Trophoblast cell (in vitro differentiated cells and primary cell): ENCODE measurements at places on chromosomes 3 and 15.
A peak's percentile ranks its signal among the peaks of the same experiment; 100 is the strongest.

GRCh38 chr3:18446149-18446825 is 21.1 kb upstream of the SATB1 start:
- no peak for DNase-seq

DNA sequence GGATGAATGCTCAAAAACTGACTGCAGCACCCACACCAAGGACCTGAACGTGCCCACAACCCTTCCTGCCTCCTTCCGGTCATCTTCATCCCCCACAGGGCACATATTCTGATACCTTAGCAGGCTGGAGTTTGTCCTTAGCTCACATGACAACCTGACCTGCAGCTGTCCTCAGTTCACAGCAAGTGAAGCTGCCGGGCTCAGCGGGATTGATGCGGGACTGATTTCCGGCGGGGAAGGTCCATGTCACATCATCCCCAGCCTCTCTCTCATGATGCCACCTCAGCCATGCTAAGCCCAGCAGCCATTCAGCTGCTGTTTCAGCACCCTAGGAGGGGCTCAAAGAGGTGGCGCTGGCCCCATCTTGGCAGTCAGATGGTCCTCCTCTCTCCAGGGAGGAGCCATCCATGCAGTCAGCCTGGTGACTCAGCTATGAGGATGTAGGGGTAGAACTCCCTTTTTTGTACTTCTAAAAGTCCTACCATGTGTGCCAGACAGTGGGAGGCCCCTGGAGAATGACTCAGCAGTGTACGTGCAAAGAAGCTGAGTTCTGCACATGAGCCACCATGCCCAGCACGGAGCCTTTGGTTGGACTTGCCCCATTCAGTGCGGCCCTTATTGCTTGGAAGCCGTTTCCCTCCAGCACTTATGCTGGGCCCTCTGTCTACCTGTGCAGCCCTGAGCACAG is 9.5 kb downstream of the CA12 start:
- peak; percentile 16 for DNase-seq

DNA sequence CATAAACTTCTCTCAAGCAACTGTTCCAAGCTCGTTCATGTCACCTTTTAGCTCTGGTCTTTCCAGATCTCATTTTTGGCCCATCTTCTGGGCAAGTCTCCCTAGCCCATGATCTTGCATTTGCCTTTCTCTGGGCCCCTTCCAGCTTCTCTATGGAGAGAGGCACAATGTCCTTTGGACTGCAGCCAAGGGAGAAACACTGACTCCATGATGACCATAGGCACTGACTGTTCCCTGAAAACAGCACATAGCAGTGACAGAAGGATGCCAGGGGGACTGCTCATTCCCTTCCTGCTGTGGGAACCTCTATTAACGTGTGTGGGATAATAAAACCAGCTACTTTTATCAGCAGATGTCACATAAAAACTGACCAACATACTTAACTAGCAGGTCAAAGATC is 60.3 kb downstream of the STRIT1 start:
- DNase-seq, result no peak

GRCh38 chr15:63157891-63158431 is 684 bp upstream of the RPS27L start:
- DNase-seq, result peak; percentile 76

DNA sequence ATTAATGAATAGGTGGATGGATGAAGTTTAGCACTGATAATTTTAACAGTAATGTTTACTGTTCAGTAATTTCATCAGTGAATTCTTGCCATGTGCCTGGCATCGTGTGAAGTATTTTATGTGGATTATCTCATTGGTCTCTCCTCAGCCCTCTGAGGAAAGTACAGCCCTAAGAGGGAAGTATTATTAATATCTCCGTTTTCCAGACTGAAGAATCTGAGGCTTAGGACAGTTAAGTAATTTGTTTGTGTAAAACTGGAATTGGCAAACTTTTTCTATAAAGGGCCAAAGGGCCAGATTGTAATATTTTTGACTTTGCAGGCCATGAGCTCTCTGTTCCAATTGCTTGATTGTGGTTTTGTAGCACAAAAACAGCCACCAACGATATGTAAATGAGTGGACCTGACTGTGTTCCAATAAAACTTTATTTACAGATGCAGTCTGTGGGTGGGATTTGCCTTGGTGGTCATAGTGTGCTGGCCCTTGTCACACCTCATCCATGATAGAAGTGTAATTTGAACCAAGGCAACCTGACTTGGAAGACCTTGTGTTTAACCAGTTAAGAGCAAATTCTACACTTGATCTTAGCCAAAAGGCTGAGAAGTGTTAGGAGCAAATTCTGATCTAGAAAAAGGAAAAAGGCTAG is 255.3 kb downstream of the FEZF2 start:
- no peak for DNase-seq

DNA sequence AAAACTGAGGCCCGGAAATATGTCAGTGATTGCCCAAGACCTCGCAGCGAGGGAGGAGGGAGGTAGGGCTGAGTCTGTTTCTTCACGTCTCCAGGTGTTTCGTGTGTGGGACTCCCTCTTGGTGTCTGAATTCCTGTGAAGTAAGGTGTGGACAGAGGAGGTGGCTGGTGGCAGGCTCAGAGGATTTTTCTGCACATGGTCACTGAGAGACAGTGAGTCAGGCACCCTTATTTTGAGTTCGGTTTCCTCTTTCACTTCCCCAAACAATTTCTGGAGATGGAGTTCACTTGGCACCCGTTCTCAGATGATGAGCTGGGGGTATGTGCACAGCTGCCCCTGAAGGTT is 46.3 kb upstream of the VPS8 start:
- DNase-seq, result peak; percentile 90

DNA sequence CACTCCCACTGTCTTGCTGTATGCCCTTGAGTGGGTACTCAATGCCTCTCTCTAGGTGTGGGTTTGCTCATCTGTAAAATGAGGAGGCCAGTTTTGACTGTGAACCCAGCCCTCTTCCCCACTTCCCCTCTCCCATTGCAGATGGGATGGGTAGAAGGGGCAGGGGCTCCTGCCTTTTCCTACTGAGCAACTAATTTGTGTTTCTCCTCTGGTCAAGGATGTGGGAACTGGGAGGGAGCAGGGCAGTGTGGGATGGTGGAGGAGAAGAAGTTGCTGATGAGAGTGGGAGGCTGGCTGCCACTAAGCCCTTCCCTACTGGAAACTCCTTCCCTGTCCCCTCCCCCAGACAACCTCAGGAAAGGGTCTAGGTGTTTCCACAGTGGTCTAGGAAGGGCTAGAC is 20.1 kb upstream of the ANKDD1A start:
- no peak for DNase-seq

- DNase-seq, result no peak
These were observed 428.9 kb downstream of the VGLL3 start for GRCh38 chr3:86562090-86562489.

DNA sequence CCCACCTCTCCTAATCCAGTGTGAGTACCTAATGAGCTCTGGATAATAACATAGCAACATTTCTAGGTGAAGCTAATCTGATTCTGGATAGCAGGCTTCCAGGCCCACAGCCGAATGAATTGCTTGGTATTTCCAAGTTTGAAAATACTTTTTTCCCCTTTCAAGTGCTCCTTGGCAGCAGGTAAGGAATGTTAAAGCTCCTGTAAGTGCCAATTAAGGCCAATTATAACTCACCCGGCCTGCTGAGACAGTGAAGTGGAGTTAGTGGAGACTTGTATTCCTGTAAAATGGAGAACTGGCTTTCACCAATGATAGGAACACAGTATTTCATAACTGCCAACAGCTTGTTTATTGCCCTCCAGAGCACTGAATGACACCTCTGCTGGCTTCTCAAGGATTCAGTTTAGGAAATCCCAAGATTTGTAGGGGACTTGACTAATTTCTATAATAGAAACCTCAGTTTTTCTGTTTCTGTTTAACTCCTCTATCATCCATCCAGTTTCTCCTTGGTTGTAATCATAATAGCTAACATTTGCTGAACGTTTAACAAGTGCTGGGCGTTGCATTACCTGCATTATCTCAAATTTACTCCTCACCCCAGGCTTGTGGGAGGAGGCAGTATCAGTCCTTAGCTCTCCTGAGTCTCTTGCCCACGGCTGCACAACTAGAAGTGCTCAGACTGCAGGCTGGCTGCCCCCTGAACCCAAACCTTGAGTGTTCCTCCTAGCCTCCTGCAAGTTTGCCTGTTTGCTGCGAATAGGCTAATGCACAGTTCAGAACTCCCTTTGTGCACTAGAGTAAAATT is 52.7 kb upstream of the SCAANT1 start:
- DNase-seq, result peak; percentile 50

GRCh38 chr15:67047149-67047661 is 18.2 kb upstream of the SMAD3 start:
- DNase-seq, result no peak

DNA sequence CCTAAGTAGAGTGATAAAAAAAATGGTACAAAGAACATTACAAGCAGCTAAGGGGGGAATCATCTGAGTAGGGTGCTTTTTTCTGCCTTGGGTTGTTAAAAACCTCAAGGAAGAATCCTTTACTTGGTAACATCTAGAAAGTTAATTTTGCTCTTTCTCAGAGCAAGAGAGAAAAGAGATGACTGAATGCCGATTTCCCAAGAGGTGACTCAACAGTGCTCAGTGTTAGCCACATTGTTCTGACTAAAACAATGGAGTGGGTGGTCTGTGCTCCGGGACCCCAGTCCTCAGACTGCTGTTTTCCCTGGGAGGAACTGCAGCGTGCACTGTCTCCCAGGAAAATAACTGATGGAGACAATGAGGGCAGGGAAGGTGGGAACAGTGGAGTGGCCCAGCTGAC is 41.1 kb upstream of the RASGRP1 start:
- DNase-seq, result peak; percentile 29

GRCh38 chr3:46070595-46071093 is 43.4 kb upstream of the XCR1 start:
- DNase-seq, result no peak

- DNase-seq, result no peak
These were observed 169.4 kb downstream of the TBC1D2B start for GRCh38 chr15:77907824-77908751.

GRCh38 chr3:117104792-117105191 is 395.2 kb downstream of the TUSC7 start:
- DNase-seq, result no peak

DNA sequence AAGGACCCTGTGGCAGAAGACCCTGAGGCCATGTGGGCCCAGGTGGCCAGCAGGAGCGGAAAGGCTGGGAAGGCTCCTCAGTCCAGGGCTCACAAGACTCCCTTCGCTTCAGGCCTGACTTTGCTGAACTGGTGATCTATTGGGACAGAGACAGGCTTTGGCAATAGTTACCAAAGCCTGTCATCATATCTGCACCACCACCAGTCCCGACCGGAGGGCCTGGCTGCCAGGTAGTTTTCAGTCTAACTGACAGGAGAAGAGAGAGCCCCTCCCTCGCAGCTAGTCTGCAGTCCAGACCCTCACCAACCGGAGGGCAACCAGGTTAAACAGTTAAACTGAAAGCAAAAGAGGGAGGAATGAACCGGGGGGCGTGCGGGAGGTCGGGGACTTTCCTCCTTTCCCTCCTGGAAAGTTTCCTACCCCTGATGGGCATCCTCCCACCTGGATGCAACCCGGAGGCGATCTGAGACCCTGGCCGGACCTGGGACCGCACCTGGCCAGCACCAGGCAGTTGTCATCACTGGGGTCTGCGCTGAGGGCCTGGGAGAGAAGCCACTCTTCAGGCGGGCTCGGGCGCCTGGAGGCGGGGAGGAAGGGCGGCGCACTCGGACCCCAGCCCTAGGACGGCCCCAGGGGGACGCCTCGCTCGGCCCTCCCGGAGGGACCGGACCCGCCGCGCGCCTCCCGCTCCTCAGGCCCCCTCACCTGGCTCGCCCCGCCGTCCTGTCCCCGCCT is 435 bp downstream of the RAB27A start:
- DNase-seq, result peak; percentile 56

DNA sequence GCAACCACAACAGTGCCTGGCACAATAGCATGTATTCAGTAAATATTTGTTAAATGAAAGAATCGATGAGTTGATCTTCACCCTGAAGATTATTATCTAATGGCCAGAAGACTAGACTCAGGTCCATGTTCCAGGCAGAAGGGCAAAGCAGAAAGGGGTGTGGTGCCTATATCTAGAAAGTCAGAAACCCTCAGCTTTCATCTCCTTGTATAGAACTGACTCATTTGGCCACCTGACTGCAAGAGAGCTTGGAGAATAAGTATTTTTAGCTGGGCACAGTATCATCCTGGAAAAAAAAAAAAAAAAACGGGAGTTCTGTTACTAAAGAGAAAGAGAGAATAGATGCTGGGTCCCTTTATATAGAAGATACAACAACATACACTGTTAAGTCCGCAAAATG is 69.7 kb upstream of the SPRED1 start:
- no peak for DNase-seq

DNA sequence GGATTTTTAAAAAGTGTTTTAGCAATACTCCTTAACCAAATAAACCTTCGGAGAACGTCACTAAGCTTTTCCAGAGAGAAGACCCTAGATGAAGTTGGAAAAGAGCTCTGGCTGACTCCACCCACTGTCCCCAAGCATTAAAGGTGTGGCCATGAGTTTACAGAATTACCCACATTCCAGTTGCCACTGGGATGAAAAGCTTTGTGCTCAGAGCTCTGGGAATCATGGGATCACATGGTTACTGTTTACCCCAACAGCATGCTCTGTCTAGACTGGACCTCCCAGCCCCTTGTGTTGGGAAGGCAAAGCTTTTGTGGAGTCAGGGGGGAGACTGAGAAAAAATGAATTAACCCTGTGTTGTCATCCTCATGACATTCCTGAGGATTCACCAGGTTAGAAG is 55.3 kb downstream of the CCK start:
- DNase-seq, result no peak

DNA sequence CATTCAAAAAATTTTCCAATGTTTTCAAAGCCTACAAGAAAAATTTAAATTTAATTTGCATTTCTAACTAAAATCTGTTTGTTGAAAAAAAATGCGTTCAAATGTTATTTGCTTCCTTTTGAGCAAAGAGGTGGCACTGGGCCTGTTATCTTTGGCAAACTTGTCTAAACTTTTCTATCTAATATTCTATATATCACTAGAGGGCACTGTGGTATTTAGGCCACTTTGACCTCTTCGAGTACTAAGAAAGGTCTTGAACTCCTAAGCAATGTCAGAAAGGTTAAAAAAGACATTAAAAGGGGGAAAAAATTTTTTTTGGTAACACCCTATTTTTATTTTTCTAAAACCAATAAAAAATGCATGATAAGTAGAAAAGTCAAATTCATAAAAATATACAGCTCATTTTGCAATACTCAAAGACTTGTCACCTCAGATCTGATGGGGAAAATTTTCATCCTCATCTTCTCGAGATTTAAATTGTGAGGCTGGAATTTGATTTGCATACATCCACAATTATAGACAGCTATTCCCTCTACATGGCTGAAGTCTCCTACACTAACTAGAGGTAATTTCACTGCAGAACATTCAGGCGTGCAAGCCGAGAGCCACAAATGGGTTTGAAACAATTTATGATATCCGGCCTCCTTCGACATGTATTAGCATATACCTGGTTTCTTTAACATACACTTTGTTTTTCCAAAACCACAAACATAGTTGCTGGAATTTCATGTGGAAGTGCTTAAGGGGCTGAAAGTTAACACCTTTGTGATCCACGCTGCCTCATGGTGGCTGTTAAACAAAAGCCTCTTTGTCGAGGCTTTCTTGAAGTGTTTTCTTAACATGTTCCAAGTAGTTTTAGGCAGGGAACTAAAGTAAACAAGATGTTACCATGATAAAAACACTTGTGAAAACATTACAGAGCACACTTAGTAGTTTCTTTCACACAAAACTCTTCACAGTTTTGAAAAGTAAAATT is 576.4 kb downstream of the FOXP1 start:
- no peak for DNase-seq
